ENCODE measurements at places on chromosomes 11 and 22.

GRCh38 chr11:113457784-113458183, 17.4 kb downstream of the DRD2 start:
- no peaks in the 10 kb centered on the region for H3K4me1 ChIP-seq
- peaks cover 49% of the 10 kb centered on the region for H3K27me3 ChIP-seq
- no peak overlapping the region for H3K4me3 ChIP-seq
- no peak for DNase-seq
- no peak overlapping the region for H3K27ac ChIP-seq
- no peaks in the 10 kb centered on the region for H3K36me3 ChIP-seq

GRCh38 chr11:70769106-70769505, 370.8 kb downstream of the CTTN start:
- H3K4me3 ChIP-seq, result no peak overlapping the region
- H3K4me1 ChIP-seq, result no peaks in the 10 kb centered on the region
- no peak overlapping the region for H3K27ac ChIP-seq
- peak; percentile 70 for DNase-seq
- H3K27me3 ChIP-seq, result peaks cover 21% of the 10 kb centered on the region

DNA sequence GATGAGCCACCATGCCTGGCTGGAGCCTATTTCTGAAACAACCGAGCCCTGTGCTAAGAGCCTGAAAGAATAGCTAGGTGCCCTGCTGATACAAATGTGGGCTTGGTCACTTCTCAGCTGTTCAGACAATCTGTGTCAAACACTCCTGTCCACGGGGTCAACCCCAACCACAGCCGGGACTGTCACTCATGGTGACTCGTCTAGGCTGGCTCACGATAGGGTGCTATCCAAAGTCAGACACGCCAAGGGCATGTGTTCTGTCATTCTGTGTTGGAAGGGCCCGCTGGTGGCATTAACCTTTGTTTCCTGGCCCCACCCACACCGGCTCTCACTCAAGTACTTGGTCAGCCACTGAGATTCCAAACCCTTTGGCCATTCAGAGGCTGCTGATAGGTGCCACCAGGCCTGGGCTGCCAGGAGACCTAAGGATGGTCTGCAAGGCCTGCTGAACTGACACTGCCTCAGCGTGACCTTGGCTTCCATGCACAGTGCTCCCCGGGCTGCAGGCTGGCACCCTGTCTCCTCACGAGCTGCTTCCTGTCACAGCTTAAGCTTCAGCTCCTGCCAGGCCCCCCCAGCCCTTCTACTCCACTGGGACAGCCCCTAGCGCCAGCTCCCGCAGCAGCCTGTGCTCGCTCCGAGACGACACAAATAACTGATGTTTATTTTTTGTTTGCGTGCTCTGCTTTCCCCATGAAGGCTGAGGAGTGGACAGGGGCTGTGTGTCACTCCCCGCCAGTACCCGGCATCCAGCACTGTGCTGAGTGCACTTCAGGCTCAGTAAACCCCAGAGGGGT, 14.2 kb upstream of the CDC42BPG start:
- peak; percentile 78 for DNase-seq
- peaks cover 15% of the 10 kb centered on the region for H3K36me3 ChIP-seq
- H3K27ac ChIP-seq, result no peak overlapping the region

- no peak for DNase-seq
- no peak overlapping the region for H3K27ac ChIP-seq
- peaks cover 13% of the 10 kb centered on the region for H3K27me3 ChIP-seq
- no peaks in the 10 kb centered on the region for H3K36me3 ChIP-seq
- peaks cover 6% of the 10 kb centered on the region for H3K4me1 ChIP-seq
Observed at GRCh38 chr11:45887587-45887986, 2.1 kb downstream of the MAPK8IP1 start.

GRCh38 chr11:75853971-75854370, 39.0 kb downstream of the UVRAG start:
- H3K36me3 ChIP-seq, result peaks cover 2% of the 10 kb centered on the region
- H3K4me3 ChIP-seq, result no peak overlapping the region
- peaks cover 24% of the 10 kb centered on the region for H3K4me1 ChIP-seq
- DNase-seq, result no peak

GRCh38 chr22:26673486-26673885, 16.1 kb downstream of the MIAT start:
- H3K27me3 ChIP-seq, result no peaks in the 10 kb centered on the region
- H3K4me3 ChIP-seq, result peak overlapping the region; percentile 81
- peaks cover 48% of the 10 kb centered on the region for H3K4me1 ChIP-seq
- H3K36me3 ChIP-seq, result no peaks in the 10 kb centered on the region

- H3K4me1 ChIP-seq, result peaks cover 23% of the 10 kb centered on the region
- no peak for DNase-seq
- H3K36me3 ChIP-seq, result peaks cover 1% of the 10 kb centered on the region
Observed at GRCh38 chr22:25153961-25154666, 45.5 kb upstream of the CRYBB3 start.

- H3K36me3 ChIP-seq, result peaks cover 19% of the 10 kb centered on the region
- H3K27ac ChIP-seq, result no peak overlapping the region
- no peaks in the 10 kb centered on the region for H3K27me3 ChIP-seq
- no peaks in the 10 kb centered on the region for H3K4me1 ChIP-seq
Observed at GRCh38 chr11:125100136-125100535, 11.3 kb downstream of the TMEM218 start.

GRCh38 chr11:20008190-20008870, 151.9 kb downstream of the DBX1 start:
- H3K27me3 ChIP-seq, result no peaks in the 10 kb centered on the region
- no peak overlapping the region for H3K4me3 ChIP-seq
- no peak for DNase-seq
- H3K36me3 ChIP-seq, result peaks cover 3% of the 10 kb centered on the region
- peaks cover 15% of the 10 kb centered on the region for H3K4me1 ChIP-seq
- H3K27ac ChIP-seq, result no peak overlapping the region

DNA sequence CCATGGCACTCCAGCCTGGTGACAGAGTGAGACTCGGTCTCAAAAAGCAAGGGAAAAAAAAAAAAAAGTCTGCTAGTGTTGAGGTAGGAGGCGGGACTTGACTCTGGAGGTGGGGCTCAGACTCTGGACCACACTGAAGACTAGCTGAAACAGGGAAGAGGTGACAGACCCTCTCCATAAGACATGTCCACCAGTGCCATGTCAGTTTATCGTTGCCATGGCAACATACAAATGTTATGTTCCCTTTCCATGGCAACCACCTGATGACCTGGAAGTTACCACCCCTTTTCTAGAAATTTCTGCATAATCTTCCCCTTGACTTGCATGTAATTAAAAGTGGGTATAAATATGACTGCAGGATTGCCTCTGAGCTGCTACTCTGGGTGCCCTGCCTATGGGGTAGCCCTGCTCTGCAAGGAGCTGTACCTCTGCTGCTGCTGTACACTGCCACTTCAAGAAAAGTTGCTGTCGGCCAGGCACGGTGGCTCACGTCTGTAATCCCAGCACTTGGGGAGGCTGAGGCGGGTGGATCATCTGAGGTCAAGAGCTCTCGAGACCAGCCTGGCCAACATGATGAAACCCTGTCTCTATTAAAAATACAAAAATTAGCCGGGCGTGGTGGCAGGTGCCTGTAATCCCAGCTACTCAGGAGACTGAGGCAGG, 55.1 kb downstream of the KIAA1671 start:
- no peak overlapping the region for H3K4me3 ChIP-seq
- no peaks in the 10 kb centered on the region for H3K27me3 ChIP-seq
- no peak for DNase-seq

- peak overlapping the region; percentile 59 for H3K27ac ChIP-seq
- no peak for DNase-seq
- H3K4me1 ChIP-seq, result peaks cover 62% of the 10 kb centered on the region
- H3K4me3 ChIP-seq, result no peak overlapping the region
- H3K27me3 ChIP-seq, result no peaks in the 10 kb centered on the region
- peaks cover 4% of the 10 kb centered on the region for H3K36me3 ChIP-seq
Observed at GRCh38 chr11:93525601-93526345, 17.4 kb downstream of the SMCO4 start.

GRCh38 chr11:25602959-25603358, 729.0 kb upstream of the ANO3 start:
- H3K27me3 ChIP-seq, result no peaks in the 10 kb centered on the region
- H3K27ac ChIP-seq, result no peak overlapping the region
- no peak overlapping the region for H3K4me3 ChIP-seq
- no peaks in the 10 kb centered on the region for H3K4me1 ChIP-seq

DNA sequence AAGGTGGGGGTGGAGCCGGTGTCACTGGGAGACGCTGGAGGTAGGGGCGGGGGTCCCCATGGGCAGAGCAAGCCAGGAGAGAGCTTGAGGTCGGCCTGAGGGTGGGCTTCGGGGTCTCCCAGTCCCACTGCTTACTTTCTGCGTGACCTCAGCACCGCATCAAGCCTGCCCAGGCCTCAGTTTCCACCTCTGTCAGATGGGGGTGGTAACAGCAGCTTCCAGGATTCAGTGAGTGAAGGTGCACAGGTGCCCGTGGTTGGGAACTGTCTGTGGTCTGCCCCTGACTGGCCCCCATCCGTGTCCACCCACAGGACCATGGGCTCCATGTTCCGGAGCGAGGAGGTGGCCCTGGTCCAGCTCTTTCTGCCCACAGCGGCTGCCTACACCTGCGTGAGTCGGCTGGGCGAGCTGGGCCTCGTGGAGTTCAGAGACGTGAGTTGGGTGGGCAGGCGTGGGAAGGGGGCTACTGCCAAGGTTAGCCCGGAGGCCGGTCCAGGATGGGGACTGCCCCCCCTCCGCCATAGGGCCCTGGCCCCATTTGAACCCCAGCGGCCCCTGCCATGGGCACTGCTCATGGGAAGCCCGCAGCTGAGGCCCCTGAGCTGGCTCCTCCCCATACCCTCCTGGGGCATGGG, 2.2 kb downstream of the TCIRG1 start:
- H3K4me3 ChIP-seq, result peak overlapping the region; percentile 72
- peaks cover 24% of the 10 kb centered on the region for H3K4me1 ChIP-seq
- peak overlapping the region; percentile 85 for H3K27ac ChIP-seq
- H3K27me3 ChIP-seq, result no peaks in the 10 kb centered on the region
- DNase-seq, result peak; percentile 90
- H3K36me3 ChIP-seq, result no peaks in the 10 kb centered on the region

GRCh38 chr11:63916837-63917691, at the start of gene RCOR2:
Gene RCOR2, minus strand, starts transcription at chr11:63917164. Its CDS starts 708 bp downstream, at chr11:63916456.
- H3K27ac ChIP-seq, result peak within 1 kb of the TSS; percentile 17
- peaks cover 18% of the 10 kb centered on the region for H3K4me1 ChIP-seq
- DNase-seq, result no peak
- no peaks in the 10 kb centered on the region for H3K36me3 ChIP-seq

DNA sequence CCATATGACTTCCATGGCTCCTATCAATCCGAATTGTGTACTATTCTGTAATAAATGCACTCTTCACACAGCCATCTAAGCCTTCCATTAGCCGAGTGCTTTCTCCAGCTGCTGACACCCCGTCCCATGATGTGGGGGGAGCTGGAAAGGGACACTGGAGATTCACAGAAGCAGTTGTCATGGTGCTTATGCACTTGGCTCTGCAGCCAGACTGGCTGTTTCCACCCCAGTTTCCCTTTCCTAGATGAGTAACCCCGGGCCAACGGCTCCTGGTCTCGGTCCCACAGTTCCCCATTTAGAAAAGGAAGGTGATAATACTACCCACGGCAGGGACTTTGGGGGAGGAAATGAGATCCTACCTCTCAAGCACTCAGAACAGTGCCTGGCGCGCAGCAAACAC, 244.9 kb upstream of the SYN3 start:
- H3K4me1 ChIP-seq, result peaks cover 4% of the 10 kb centered on the region
- no peak overlapping the region for H3K27ac ChIP-seq
- H3K4me3 ChIP-seq, result no peak overlapping the region
- no peaks in the 10 kb centered on the region for H3K36me3 ChIP-seq
